ENCODE measurements at places on chromosomes 2 and 18.

DNA sequence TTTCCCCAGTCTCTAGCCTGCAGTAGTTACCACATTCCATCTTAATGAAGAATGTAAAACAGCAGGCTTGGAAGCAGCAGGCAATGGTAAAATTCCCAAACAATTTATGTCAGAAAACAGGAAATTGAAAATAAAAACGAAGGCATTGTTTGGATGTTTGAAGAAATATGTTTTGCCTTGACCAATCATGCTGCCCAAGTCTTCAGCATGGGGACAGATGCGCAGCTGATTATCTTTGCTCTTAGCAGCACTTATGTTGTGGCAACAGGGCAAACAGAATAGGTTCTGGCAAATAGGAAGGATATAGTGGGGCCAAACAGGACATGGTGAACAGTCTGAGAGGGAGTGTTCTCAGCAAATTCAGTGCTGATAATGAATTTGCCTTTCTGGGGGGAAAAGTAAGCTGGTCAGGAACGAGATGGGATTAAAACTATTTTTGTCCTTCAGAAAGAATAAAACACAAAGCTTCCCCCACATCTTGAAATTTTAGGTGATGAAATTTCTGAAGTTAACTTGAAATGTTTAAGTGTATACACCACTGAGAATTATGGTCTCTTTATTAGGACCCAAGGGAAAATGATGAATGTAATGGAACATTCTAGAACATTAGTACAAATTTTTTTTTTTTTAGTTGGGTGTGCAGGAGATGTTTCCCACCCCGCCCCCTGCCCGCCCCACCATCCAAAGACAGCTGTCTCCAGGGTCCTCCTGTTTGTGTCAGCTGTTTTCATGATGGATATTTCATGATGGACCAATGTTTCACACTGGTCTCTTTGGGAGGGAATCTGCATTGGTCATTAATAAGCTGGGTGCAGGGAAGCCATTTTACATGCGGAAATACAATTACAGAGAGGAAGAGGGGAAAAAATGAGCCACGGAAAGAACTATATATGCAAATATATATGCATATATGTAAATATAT, 239.5 kb upstream of the REV1 start:
- peak; percentile 97 for DNase-seq

GRCh38 chr2:40955635-40956034, 503.7 kb upstream of the SLC8A1 start:
- DNase-seq, result no peak

- DNase-seq, result no peak
These were observed 333.1 kb upstream of the ZNF521 start for GRCh38 chr18:25685088-25685487.

DNA sequence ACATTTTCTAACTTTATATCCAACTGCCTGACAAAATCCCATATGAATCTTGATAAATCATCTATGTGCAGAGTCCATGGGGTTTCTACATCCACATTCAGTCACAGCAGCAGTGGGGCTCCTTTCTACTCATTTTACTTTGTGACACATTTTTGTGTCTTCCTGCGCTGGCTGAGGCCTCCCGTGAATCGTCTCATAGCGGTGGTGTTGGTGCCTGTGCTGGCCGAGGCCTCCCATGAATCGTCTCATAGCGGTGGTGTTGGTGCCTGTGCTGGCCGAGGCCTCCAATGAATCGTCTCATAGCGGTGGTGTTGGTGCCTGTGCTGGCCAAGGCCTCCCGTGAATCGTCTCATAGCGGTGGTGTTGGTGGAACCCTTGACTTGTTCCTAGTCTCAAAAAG, 17.0 kb downstream of the SNED1 start:
- DNase-seq, result no peak

DNA sequence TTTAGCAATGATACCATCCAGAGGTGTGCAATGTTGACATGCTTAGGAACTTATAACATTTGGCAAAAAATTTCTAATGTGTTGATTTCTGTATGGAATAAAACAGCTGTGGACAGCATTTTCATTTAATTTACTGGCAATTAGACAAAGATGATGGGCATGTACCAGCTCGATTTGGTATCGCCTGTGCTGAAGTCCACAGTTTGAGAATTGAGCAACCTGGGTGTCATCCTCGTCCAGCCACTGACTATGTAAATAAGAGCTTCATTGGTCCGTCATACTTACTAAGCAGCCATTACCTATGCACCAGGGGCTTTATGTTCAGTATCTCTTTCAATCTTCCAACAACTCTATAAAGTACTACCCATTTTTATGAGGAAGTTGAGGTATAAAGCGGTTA, 24.6 kb upstream of the ACAA2 start:
- no peak for DNase-seq

DNA sequence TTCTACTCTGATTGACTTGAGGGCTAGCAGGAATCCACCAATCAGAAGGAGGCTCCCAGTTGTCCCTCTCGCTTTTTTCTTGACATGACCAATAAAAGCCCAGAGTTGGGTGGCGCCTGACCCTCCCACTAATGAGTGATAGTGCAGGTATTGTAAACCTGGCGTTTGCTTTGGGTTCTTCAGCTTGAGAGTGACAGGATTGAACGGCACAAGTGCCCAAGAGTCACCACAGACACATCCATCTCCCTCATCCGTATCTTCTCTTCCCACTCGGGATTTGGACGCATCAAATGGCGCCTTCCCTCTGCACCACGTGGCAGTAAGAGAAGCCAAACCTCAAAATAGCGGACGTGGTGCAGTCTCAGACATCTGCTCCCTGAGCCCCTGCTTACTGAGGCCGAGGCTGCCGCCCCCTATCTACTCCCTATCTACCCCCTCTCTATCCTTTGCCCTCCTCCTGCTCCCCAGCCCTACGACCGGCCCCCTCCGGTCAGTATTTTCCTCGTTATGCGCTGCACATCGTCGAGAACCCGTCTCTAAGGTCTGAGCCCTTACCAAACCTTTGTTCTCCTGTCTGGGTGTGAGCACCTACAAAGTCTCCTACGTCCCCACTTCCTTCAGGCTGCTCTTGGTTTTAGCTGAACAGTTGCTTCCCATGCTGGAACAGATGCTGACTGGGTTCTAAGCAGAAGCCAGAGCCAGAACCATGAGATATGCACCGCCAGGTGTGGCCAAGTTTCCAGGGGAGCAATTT, 881 bp upstream of the FAM161A start:
- DNase-seq, result peak; percentile 95

- DNase-seq, result peak; percentile 83
These were observed 143.5 kb downstream of the TGIF1 start for GRCh38 chr18:3593381-3593903.

All from AG10803 (cell line).